ENCODE measurements at places on chromosomes 1 and 21.

GRCh38 chr1:157105988-157106812 lies 6.6 kb upstream of the ETV3L start:
- no peak for DNase-seq

- DNase-seq = no peak
Observed at GRCh38 chr1:89913353-89914095, 81.4 kb upstream of the ZNF326 start.

DNA sequence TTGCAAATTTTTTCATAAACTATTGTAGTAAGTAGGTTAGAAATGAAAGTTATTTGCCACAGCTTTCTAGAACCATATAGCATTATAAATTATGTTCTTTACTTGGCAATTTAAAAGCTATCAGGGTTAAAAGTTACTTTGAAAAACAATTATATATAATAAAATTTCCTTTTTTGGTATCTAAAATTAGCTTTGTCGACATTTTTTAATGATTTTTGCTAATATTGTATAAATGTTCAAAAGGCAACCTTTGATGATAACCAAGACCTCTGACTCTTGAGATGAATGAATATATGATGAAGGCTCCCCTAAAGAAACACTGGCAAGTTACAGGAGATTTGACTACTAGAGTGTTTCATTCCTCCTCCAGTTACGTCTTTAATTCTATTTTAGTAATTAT lies 121.2 kb downstream of the CDC42BPA start:
- DNase-seq = no peak

GRCh38 chr1:17521946-17522612 lies 17.4 kb upstream of the ARHGEF10L start:
- DNase-seq = no peak

DNA sequence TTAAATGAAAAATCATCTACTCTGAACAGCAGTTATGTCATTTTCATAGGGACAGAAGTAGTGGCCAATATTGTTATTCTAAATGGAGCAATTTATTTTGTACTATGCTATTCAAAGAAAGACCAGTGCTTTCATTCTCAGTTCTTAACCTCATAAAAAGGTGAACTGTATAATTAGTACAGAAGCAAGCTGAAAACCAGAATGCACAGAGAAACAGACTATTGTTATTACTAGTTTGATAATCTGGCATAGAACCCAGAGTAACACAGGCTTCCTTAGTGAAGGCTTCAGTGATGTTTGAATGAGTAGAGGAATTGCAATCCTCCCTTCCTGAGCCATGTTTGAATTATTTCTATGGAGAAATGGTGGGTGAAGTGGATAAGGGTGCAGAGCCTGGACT lies 131.6 kb upstream of the LRRC7 start:
- no peak for DNase-seq

GRCh38 chr1:32754317-32755097 lies 51.9 kb upstream of the SYNC start:
- no peak for DNase-seq

DNA sequence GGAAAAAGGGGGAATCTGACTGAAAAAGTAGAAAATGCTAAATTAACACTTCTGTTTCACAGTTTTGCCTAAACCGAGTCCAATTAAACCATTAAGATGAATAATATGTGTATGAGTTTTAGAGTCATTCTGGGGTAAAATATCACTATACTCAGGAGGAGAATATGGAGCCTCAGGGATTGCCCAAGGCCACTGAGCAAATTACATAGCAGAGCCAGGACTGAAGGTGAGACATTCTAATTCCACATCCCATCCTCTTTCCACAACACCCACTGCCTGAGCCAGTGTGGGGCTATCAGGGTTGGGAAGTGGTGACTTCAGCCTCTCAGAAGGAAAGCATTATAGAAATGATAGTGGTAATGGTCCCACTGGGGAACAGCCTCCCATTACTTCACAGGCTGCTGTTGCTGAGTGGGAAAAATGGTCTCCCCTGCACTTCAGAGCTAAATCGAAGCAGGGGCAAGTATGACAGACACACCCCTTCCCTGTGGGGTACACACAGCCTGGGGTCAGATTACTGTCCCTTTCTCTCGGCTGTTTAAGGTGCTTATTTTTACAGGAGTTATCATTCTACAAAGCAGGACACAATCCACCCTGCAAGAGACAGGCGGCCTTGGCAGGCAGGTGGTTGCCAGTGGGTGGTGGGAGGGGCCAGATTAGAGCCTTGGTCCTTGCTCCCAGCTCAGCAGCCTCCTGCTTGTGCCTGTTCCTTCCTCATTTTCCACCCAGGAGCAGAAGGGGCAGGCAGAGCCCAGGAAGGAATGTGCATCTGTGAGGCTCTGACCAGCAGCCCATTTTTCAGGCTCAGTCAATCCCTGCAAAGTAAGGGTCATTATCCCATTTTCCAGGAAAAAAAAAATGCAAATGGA lies 9.5 kb upstream of the BCAR3 start:
- DNase-seq = no peak

DNA sequence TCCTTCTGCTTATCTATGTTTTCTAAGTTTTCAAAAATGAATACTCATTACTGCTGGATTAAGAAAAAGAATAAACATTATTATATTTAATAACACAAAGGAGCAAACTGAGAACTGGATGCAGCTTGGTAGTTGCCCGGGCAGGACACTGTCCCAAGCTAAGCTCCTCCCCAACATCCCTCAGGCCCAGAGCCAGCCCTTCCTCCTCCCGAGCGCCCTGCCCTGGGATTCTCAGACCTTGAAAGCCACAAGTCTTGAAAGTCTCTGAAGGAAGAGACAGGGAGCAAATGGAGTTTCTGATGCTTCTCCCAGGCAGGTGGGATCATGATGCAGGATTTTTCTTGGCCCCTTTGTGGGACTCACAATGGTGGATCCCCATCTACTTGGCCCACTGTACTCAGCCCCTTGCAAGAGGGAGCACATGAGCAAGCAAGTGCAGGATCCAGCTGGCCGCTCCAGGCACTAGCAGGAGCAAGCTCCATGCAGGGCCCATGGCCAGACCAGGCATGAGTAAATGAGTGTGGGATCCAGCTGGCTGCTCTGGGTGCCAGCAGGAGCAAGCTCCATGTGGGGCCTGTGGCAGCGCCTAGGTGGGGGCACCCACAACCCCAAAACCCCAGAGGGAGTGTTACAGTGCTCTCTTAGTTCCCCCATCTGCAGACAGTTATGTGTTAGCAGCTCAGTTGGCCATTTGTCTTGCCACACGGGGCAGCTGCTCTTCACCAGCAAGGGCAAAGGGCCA lies 32.1 kb upstream of the RAB4A start:
- peak; percentile 45 for DNase-seq

DNA sequence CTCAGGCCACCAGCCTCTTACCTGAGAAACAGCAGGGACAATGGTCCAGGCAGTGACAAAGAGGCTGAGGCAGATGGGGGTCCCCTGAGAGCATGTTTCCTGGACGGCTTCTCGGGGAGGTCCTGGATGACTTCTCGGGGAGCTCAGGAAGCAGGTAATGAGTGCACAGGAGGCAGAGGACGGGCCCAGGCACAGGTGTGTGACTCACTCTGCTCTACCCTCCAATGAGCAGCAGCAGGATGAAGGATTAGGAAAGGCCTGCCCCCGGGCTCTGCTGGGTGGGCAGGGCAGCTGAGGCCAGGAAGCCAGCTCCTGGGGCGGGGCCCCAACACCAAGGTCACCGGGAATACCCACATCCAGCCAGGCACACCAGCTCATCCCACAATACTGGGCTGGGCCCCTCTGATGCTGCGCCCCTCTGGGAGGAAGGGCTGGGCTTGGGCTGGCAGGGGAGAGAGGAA lies 17.2 kb upstream of the PTAFR start:
- peak; percentile 62 for DNase-seq

DNA sequence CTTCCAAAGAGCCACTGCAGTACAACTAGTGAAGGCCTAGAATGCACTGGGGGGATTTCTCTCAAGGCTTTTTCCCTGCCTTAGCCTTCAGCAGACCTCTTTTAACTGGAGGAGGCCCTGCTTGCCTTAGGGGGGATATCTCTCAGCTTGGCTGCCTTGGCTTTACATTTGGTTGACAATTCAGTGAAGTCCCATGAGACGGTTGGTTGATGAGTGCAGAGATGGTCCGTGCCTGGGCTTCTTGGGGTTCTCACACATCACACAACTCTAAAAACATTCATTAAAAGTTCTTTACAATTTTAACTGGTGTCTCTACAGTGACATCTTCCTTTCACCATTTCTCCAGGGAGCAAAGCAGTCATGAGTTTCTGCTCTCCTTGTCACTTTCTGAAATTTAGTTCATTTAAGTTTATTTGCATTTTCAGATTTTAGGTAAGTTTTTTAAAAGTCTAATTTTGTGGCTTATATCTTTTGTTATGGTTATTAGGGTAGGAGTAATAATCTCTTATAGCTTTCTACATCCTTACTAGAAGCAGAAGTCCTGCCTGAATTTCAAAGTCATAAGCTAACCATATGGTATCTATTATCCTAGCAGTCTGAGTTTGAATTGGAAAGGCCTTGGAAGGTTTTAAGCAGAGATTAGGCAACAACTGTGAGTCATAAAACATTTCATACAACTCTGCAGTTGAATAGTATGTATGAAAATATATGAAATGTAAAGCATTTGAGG lies 487.6 kb downstream of the DPYD start:
- no peak for DNase-seq

DNA sequence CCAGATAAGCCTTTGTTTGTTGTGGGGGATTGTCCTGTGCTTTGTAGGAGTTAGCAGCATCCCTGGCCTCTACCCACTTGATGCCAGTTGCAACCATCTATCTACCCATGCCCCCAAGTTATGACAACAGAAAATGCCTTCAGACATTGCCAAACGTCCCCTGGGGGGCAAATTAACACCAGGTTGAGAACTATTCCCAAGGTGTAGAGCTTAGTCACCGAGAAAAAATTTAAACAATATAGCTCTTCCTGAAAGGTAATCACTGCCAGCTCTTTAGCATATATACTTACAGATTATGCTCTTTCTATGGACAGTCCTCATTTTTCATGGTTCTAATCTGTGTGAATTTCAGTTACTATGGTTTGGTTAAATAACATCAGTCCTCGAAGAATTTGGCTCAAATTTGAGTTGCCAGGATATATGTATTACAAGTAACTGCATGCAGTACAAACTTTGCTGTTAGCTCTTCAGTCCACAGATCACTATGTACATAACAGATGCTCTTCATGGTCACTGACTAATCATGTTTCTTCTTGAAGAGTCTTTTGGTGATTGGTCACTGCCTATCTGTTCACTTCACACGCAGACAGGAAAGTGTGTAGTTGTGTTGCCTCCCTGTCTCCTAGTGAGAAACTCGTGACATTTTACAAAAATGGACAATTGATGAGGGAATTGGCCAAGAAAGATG lies 25.2 kb downstream of the MAPKAPK2 start:
- no peak for DNase-seq

GRCh38 chr1:100799954-100800612 lies 80.5 kb downstream of the VCAM1 start:
- no peak for DNase-seq

DNA sequence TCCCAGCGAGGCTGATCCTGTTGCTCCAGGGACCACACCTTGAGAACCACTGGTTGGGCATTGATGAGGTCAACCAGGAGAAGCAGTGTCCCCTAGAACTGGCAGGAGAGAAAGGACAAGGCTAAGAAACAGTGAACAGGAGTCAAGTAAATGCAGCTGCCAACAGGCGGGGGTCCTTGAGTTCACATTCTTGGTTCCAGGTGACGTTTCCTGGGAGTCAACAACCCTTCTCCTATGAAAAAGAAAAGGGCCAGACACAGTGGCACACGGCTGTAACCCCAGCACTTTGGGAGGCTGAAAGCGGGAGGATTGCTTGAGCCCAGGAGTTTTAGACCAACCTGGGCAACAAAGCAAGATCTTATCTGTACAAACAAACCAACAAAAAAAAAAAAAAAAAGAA lies 98.3 kb downstream of the KAZN start:
- no peak for DNase-seq

DNA sequence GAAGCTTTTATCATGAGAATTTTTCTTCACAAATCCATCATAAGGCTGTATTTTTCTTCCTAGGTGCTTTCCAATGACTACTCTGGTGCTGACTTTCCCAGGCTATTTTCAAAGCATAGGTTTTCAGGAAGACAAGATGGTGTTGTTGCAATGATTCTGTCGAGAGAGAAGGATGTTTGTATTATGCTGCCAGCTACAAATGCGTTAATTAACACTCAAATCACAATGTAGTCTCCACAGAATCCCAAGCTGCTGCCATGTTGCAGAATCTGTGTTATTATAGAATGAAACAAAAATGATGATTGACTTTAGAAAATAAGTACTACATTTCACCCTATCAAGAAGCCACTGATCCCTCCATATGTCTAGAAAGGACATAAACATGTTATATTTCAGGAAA lies 179.5 kb upstream of the MAP1LC3C start:
- DNase-seq = no peak

DNA sequence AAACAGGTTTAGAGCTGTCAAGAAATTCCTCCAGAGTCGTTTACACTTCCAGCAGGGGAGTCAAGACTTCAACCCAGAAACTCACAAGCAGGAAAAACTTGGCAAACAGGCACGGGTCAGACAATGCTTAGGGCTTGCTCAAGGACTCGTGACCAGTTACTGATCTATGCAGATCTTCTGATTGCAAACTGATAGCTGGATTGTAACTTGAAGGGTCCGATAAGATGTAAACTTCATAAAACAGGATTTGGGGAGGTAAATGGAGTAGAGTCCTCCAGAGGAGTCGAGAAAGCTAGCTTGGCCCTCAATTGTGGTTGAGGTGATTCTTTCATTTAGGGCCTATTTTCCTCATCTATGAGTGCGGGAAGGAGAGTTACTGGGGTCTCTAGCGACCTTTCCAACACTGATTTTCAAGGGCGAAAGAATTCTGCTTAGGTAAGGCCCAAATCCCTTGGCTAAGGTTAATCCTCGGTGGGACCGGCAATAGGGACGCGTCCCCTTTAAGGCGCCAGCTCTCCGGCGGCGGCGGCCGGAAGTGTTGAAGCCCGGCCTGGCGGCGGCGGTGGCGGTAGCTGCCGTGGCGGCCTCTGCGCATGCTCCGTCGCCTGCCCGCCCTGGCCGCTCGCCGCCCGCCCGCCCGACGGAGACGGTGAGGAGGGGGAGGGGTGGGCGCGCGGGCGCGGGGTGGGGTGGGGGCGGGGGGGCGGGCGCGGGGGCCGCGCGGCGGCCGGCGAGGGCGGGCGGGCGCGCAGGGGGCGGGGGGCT lies at the start of gene GMEB1:
TSS of gene GMEB1 (plus strand) at position 594 of the 765 bp plus-strand sequence. CDS start 14,829 bp downstream, outside the sequence.
- DNase-seq = peak; percentile 83

DNA sequence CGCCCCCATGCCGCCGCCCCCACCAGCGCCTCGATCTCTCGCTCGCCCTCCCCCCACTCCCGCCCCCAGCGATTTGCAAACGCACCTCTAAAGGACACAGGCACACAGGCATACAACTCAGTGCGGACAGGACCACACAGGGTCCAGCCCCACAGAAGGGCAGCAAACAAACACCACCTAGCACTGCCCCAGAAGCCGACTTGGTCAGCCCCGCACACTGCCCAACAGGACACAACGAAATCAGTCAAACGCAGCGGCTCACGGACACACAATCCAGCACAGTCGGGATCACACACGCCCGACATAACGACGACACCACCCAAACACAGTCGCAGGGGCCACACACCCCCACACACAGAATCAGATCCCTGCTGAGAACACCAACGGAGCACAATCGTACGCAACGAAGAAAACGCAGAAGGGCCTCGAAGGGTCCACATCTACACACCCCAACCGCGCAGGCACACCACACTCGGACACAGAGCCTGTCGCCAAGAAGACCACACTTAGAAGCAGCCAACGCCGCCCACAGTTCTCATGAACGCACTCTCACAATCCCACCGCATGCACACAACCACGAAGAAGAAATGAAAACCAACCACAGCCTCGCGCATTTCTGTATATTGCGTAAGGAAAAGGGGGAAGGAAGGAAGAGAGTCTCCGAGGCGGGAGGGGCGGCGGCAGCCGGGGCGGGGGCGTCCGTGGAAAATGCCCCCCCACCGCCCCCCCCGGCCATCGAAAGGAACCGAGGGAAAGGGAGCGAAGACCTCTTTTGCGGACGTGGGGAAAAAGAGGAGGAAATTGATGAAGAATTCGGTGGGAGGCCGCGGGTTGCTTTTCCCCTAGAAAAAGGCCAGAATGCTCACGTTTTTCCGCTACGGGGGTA lies 481 bp downstream of the TAL1 start:
- DNase-seq = no peak
